ENCODE measurements at places on chromosomes 2 and 18.

DNA sequence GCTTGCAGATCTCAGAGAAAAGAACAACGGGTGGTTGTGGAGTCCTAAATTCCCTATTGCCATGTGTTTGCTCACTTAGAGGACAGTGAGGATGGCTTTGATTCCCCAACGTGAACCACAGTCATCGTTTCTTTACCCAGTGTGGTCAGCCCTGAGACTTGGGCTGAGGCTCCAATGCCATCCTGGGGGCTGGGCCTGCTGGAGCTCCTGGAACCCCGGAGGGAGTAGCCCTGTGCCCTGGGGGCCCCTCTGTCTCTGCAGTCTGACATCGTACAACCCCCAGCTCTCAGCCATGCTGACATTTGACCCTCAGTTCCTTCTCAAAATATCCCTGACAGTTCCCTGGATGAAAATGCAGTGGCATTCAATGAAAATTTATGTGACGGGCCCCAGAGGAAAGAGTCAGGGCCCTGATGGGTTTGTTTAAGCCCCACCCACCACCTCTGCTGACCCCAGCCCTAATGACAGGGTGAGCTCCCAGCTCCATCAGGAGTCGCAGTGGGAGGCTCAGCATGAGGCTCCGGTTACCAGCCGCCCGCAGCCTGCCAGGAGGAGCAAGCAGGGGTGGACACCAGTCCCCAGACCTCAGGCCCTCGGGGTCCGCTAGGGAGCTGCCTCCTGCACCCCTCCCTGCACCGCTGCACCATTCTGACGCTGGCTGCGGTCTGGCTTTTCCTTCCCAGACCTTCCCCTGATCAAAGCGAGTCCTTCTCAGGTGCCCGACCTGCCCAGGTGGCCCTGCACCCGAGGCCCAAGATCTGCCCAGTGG lies 120.9 kb downstream of the TWIST2 start:
- ATAC-seq = no peak

- peak; percentile 88 for ATAC-seq
Observed at GRCh38 chr2:9753276-9753600, 90.0 kb upstream of the TAF1B start.

DNA sequence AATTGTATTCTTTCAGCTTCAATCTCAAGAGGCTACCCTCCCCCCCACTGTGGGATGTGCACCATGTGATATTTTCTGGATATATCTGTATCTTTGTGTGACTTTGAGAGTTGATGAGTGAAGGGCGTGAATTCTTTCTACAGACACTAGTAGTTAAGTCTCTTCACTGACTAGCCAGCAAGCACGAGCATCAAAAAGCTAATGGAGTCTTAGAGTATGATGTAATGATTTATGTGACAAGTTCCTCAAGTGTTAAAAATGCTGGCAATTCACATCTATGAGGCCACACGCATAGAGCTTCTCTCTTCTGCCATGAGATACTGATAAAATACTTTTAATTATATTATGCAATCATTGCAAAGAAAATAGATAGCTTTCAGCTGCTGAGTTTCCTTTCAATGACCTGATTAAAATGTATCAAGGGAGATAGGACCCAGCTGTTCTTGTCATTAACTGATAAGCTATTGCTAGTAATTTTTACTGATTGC lies 304.8 kb downstream of the TRIB2 start:
- no peak for ATAC-seq

DNA sequence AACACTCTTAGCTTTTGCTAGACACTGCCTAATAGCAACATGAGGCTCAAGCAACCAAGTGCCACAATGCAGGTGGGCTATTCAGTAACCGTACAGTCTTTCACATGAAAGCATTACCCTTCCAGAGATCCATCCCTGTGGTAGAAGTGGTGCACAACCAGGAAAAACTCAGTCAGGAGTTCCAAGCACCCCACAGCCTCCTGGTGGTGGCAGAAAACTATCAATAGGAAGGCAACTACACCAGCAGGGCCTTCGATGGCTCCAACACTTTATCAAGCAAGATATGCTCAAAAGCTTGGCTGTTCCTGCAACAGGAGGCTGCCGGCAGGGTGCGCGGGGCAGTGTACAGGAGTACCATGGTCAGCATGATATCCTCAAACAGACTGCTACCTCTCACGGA lies 176.1 kb upstream of the DLGAP1 start:
- ATAC-seq = no peak

All from stimulated activated memory B cell treated with anti-CD40 and anti-IgM and Interleukin-4, amounts not matched to agents 10 μg/mL and 1 μg/mL and 100 μg/mL, for 72 hours (primary cell).